Activated gamma-delta T cell treated with Interleukin-2 at 50 U/mL for 16 hours (primary cell): ENCODE measurements at places on chromosomes 11 and 22.

DNA sequence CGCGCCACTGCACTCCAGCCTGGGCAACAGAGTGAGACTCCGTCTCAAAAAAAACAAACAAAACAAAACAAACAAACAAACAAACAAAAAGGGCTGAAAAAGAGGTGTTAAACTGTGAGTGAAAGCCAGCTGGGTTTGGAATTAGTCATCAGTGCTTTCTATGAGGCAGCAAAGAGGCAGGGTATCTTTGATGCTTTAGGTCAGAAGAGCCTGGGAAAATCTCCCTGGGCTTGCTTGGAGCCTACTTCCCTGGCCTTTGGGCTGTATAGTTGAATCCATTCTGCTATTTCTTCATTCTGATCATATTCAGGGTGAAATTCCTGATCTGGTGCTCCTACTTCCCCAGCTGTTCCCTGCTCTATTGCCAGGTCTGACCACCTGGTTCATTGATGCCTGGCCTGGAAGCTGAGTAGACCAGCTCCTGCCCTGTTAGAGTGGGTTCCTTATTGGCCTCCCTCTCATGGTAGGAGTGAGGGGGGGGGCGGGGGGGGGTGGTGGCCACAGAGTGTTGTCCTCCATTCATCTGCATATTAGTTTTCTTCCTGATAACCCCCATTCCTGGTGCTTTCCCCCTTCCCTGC, 65.6 kb downstream of the INSC start:
- DNase-seq: no peak

- no peak for DNase-seq
Observed at GRCh38 chr22:17491090-17491640, 72.1 kb upstream of the SLC25A18 start.

GRCh38 chr11:15873501-15873900, 482.8 kb downstream of the SOX6 start:
- no peak for DNase-seq

GRCh38 chr22:39325392-39325932, 6.0 kb upstream of the RPL3 start:
- no peak for DNase-seq

GRCh38 chr22:28715611-28716010, 26.0 kb downstream of the CHEK2 start:
- DNase-seq: no peak

DNA sequence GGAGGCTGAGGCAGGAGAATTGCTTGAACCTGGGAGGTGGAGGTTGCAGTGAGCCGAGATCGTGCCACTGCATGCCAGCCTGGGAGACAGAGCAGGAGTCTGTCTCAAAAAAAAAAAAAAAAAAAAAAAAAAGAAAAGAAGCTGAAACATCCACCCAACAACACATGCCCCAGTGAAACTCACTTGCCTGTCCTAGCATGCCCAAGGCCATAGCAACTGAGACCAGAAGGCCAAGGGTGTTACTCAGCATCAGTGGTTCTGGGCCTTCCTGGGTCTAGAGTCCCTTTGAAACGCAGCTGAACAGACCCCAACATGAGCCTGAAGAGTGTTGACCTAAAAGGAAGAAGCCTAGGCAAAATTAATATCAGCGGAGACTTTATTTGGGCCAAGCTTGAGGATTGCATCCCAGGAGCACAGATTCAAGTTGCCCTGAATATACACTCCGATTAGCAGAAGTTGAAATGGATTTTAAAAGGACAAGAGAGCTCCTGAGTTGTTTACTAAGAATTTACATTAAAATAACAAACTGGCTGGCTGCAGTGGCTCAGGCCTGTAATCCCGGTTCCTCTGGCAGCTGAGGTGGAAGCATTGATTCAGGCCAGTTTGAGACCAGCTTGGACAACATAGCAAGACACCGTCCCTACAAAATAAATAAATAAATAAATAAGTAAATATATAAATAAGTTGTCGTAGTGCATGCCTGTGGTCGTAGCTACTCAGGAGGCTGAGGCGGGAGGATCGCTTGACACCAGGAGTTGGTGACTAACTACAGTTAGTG, 7.0 kb downstream of the PRDX5 start:
- no peak for DNase-seq

- DNase-seq: no peak
Observed at GRCh38 chr22:27420817-27421361, 380.7 kb downstream of the MN1 start.

- DNase-seq: no peak
Observed at GRCh38 chr11:2569321-2569721, 124.5 kb downstream of the KCNQ1 start.

- DNase-seq: no peak
Observed at GRCh38 chr11:75873417-75874221, 58.6 kb downstream of the UVRAG start.

- no peak for DNase-seq
Observed at GRCh38 chr11:77049026-77049425, 14.8 kb downstream of the B3GNT6 start.

DNA sequence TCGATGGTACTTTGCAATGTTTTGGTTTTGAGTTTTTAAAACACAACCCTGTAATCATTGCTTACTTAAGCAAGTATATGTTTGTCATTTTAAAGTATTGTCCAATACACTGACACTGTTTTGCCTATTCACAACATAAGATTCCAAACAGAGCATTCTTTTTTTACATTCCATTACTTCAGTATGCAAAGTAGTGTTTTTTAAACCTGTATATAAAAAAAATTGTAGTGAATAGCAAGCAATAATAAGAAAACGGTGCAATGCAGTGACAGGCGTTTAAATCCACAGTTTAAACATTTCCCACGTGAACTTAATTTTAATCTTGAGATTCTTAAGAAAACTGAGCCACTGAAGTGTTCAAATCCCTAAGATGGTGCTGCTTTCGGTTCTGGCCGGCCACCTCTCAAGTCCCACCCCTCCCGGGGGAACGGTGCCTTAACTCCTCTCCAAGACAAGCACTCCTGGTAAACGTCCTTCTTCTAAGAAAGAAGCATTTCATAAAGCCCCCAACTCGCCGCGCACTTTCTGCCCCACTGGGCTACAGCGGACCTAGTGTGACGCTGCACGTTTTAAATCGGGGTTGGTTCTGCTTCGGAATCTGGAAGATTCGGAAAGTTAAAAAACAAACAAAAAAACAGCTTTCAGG, 2.9 kb downstream of the PGR start:
- DNase-seq: no peak

- no peak for DNase-seq
Observed at GRCh38 chr11:15882876-15883454, 473.4 kb downstream of the SOX6 start.
